ENCODE measurements at places on chromosomes 13 and 19. TPM values are rescaled to one million over a fixed set of nuclear protein-coding genes. Genes with fewer than 3 reads are reported as not detected.

ZNF473 gene
- total RNA-seq, result 8.1 TPM

ANKRD27 gene
- 20.7 TPM for total RNA-seq

ATP4A gene
- total RNA-seq, result not detected

CRTC1 gene
- total RNA-seq, result 2.1 TPM

ZNF571 gene
- 0.78 TPM for total RNA-seq

GFY gene
- not detected for total RNA-seq

ADGRL1 gene
- total RNA-seq, result 28.9 TPM

Data from epithelial cell of alveolus of lung (primary cell).